ENCODE measurements at places on chromosomes 7 and 10. TPM values are rescaled to one million over a fixed set of nuclear protein-coding genes. Genes with fewer than 3 reads are reported as not detected.

GRCh38 chr10:103554488-103555324 is 61.2 kb downstream of the NEURL1 start:
- peak overlapping the region; percentile 54 for H3K4me3 ChIP-seq
- DNase-seq: no peak
- H3K36me3 ChIP-seq: no peaks in the 10 kb centered on the region
- peaks cover 33% of the 10 kb centered on the region for H3K27me3 ChIP-seq
- H3K27ac ChIP-seq: no peak overlapping the region

- H3K27ac ChIP-seq: no peak overlapping the region
- H3K27me3 ChIP-seq: no peaks in the 10 kb centered on the region
- DNase-seq: no peak
- no peaks in the 10 kb centered on the region for H3K4me1 ChIP-seq
These were observed 469.9 kb downstream of the CCSER2 start for GRCh38 chr10:84798312-84798711.

DNA sequence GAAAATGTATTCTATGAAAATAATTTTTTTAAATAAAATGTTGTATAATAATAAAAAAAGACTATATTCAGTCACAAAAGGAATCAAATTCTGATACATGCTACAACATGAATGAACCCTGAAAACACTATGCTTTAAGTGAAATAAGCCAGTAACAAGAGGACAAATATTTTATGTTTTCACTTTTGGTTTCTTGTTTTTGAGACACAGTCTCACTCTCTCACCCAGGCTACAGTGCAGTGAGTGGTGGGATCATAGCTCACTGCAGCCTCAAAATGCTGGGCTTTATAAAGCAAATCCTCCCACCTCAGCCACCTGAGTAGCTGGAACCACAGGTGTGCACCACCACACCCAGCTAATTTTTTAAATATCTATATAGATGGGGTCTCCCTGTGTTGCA is 64.2 kb downstream of the CNOT4 start:
- no peaks in the 10 kb centered on the region for H3K27me3 ChIP-seq
- no peak overlapping the region for H3K4me3 ChIP-seq
- peaks cover 21% of the 10 kb centered on the region for H3K4me1 ChIP-seq
- DNase-seq: no peak
- peaks cover 9% of the 10 kb centered on the region for H3K36me3 ChIP-seq

- H3K4me1 ChIP-seq: no peaks in the 10 kb centered on the region
- no peak overlapping the region for H3K27ac ChIP-seq
- no peaks in the 10 kb centered on the region for H3K36me3 ChIP-seq
- no peak overlapping the region for H3K4me3 ChIP-seq
These were observed 59.7 kb downstream of the SEM1 start for GRCh38 chr7:96649981-96650380.

GRCh38 chr10:49176310-49177268 is 11.6 kb downstream of the TMEM273 start:
- peak overlapping the region; percentile 89 for H3K27ac ChIP-seq
- H3K36me3 ChIP-seq: peaks cover 18% of the 10 kb centered on the region
- peak; percentile 14 for DNase-seq
- peaks cover 69% of the 10 kb centered on the region for H3K4me1 ChIP-seq
- peaks cover 4% of the 10 kb centered on the region for H3K27me3 ChIP-seq

The HABP2 gene
- not detected for total RNA-seq

The CEP55 gene
- 81.1 TPM for total RNA-seq

The KIF11 gene
- 87.0 TPM for total RNA-seq

The SH2D4B gene
- 0.13 TPM for total RNA-seq

The GCK gene
- total RNA-seq: not detected

Data from activated CD8-positive, alpha-beta T cell treated with anti-CD3 and anti-CD28 coated beads, Interleukin-2, amount 10 ng/mL, durations not matched to agents 7 days and 5 days (primary cell).